ENCODE measurements at places on chromosomes 4 and X. TPM values are rescaled to one million over a fixed set of nuclear protein-coding genes. Genes with fewer than 3 reads are reported as not detected.

- H3K27ac ChIP-seq: no peak overlapping the region
- H3K4me1 ChIP-seq: no peaks in the 10 kb centered on the region
- DNase-seq: no peak
- no peaks in the 10 kb centered on the region for H3K27me3 ChIP-seq
Observed at GRCh38 chr4:58983887-58984286, 1873.7 kb upstream of the IGFBP7 start.

PABPC4L gene
- 3.7 TPM for total RNA-seq

- no peaks in the 10 kb centered on the region for H3K27me3 ChIP-seq
- H3K27ac ChIP-seq: no peak overlapping the region
- H3K4me1 ChIP-seq: no peaks in the 10 kb centered on the region
- no peak overlapping the region for H3K4me3 ChIP-seq
- no peak for DNase-seq
- H3K36me3 ChIP-seq: no peaks in the 10 kb centered on the region
Observed at GRCh38 chr4:69026974-69027373, 69.3 kb upstream of the UGT2B7 start.

DNA sequence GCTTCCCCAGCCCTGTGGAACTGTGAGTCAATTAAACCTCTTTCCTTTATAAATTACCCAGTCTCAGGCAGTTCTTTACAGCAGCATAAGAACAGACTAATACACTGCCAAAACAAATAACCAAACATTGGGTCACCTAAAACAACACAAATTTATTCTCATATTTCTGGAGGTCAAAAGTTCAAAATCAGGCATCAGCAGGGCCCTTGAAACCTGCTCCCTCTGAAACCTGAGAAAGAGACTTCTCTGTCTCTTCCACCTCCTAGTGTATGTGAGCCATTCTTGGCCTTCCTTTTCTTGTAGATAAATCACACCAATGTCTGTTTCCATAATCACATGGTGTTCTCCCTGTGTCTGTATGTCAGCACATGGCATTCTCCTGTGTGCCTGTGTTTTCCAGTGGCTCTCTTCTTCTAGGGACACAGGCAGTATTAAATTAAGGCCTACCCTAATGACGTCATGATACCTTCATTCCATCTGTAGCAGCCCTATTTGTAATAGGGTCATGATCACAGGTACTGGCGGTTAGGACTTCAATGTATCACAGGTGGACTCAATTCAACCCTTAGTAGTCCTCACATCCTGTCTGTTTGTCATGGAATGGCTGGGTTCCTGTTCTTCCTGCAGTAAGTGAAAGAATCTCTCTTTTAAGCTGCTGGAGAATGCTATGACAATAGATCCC, 147.3 kb upstream of the CLNK start:
- no peaks in the 10 kb centered on the region for H3K4me1 ChIP-seq
- H3K27ac ChIP-seq: no peak overlapping the region
- no peaks in the 10 kb centered on the region for H3K36me3 ChIP-seq
- no peaks in the 10 kb centered on the region for H3K27me3 ChIP-seq
- DNase-seq: no peak
- H3K4me3 ChIP-seq: no peak overlapping the region

DNA sequence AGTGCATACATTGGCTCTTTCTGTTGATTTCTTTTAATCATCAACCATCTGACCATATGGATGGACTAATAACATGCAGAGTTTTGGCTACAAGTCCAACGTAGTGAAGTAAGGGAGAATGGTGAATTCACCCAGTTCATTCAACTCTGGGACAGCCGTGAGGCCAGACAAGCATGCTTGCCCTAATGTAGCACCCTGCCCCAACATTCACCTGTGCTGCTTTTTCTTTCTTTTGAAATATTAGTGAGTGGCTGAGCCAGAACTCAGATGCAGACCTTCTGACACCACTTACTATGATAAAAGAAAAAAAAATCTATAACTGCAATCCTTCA, 17.5 kb downstream of the ARSJ start:
- H3K4me3 ChIP-seq: no peak overlapping the region
- DNase-seq: no peak
- H3K36me3 ChIP-seq: no peaks in the 10 kb centered on the region
- H3K27me3 ChIP-seq: no peaks in the 10 kb centered on the region
- H3K4me1 ChIP-seq: peaks cover 16% of the 10 kb centered on the region

- no peaks in the 10 kb centered on the region for H3K36me3 ChIP-seq
- H3K4me1 ChIP-seq: peaks cover 60% of the 10 kb centered on the region
- no peak for DNase-seq
- peak overlapping the region; percentile 8 for H3K27ac ChIP-seq
Observed at GRCh38 chr4:158163941-158164767, 8.7 kb downstream of the GASK1B start.

Data from vagina (tissue), 2 donors.